ENCODE measurements at places on chromosomes 4 and X. TPM values are rescaled to one million over a fixed set of nuclear protein-coding genes. Genes with fewer than 3 reads are reported as not detected.

DNA sequence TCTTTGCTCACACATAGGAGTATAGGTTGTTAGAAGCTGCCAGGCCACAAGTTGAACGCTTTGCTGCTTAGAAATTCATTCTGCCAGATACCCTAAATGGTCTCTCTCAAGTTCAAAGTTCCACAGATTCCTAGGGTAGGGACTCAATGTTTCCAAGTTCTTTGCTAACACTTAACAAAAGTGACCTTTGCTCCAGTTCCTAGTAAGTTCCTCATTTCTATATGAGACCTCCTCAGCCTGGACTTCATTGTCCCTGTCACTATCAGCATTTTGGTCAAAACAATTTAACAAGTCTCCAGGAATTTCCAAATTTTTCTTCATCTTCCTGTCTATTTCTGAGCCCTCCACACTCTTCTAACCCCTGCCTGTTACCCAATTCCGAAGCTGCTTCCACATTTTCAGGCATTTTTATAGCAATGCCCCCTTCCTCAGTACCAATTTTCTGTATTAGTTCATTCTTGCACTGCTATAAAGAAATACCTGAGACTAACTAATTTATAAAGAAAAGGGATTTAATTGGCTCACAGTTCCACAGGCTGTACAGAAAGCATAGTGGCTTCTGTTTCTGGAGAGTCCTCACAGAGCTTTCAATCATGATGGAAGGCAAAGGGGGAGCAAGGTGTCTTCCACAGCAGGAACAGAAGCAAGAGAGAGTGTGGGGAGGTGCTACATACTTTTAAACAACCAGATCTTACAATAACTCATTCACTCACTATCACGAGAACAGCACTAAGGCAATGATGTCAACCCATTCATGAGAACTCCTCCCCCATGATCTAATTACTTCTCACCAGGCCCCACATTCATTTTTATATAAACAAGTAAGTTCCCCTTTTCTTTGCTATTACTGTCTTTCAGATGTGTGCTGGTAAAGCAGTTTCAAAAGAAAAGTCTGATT is 11.5 kb upstream of the TLR1 start:
- no peak overlapping the region for H3K27ac ChIP-seq
- no peaks in the 10 kb centered on the region for H3K4me1 ChIP-seq
- H3K36me3 ChIP-seq: no peaks in the 10 kb centered on the region

- H3K4me3 ChIP-seq: no peak overlapping the region
- H3K27me3 ChIP-seq: no peaks in the 10 kb centered on the region
- peak; percentile 31 for DNase-seq
- peaks cover 39% of the 10 kb centered on the region for H3K4me1 ChIP-seq
- no peak overlapping the region for H3K27ac ChIP-seq
Measured at GRCh38 chrX:56798866-56799758, 70.1 kb downstream of the NBDY start.

GRCh38 chrX:130330146-130330545 is 9.6 kb upstream of the SLC25A14 start:
- no peaks in the 10 kb centered on the region for H3K4me1 ChIP-seq
- H3K4me3 ChIP-seq: no peak overlapping the region
- H3K27ac ChIP-seq: no peak overlapping the region
- no peaks in the 10 kb centered on the region for H3K27me3 ChIP-seq

DNA sequence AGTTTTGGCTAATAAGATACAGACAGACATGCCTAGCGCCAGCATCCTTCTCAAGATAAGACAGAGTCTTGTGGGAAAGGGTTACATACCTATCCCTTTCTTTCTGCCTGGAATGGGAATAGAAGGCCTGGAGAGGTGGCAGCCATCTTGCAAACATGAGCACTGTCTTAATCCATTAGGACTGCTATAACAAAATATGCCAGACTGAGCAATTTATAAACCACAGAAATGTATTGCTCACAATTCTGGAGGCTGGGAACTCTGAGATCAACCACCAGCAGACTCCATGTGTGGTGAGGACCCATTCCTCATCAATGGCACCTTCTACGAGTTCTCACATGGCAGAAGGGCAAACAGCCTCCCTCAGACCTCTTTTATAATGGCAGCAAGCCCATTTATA is 26.5 kb upstream of the NEIL3 start:
- H3K27me3 ChIP-seq: no peaks in the 10 kb centered on the region
- H3K27ac ChIP-seq: no peak overlapping the region
- no peaks in the 10 kb centered on the region for H3K36me3 ChIP-seq
- no peaks in the 10 kb centered on the region for H3K4me1 ChIP-seq

GRCh38 chrX:153974003-153974725 is 1.6 kb downstream of the TMEM187 start:
- peak; percentile 33 for DNase-seq
- H3K36me3 ChIP-seq: no peaks in the 10 kb centered on the region
- H3K4me1 ChIP-seq: peaks cover 25% of the 10 kb centered on the region
- H3K27ac ChIP-seq: peak overlapping the region; percentile 99
- H3K27me3 ChIP-seq: no peaks in the 10 kb centered on the region

DNA sequence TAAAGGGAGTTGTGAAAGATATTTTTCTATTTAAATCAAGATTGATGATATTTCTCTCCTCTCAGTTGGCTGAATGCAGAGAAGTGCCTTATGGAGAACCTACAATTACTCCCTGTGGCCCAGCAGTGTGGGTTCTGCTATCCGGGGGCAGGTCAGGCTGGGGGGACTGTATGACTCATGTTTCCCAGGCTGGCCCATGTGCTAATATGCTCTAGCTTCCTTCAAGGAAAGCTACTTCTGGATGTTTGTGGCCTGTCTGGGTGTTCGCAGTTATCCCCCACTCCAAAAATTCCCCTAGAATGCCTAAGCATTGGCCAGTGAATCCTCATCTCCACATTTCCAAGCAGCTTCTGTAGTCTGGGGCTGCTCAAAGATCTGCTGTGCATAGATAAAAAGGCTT is 58.9 kb upstream of the SPP1 start:
- no peak for DNase-seq
- H3K27me3 ChIP-seq: no peaks in the 10 kb centered on the region

DNA sequence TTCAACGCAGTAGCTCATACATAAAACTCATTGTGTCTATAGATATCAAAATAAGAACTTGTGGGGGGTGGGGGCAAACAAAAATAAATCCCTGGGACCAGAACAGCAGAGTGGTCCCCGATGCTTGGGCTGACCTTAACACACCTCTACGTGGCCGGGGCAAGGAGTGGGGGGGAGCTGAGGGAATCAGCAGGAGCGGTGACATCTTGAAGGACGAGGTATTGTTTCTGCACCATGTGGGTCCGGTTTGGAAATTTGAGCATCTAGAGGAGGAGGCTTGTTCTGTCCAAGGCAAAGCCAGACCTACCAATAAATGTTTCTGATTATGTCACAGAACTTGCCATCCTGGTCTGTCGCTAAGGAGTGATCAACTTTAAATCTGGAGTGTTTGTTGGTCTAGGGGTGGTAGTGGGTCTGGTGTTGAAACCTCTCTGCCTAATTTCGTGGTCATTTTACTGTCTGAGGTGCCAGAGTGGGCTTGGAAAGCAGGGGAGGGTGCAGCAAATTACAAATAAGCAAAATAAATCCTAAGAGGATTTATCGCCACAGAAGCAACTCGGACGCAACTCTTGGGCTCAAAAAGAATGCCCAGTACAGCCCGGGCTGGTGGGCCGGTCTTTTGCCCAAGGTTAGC is 774 bp upstream of the RAPGEF2 start:
- DNase-seq: peak; percentile 35
- peak overlapping the region; percentile 99 for H3K27ac ChIP-seq
- peak overlapping the region; percentile 97 for H3K4me3 ChIP-seq
- no peaks in the 10 kb centered on the region for H3K27me3 ChIP-seq

DNA sequence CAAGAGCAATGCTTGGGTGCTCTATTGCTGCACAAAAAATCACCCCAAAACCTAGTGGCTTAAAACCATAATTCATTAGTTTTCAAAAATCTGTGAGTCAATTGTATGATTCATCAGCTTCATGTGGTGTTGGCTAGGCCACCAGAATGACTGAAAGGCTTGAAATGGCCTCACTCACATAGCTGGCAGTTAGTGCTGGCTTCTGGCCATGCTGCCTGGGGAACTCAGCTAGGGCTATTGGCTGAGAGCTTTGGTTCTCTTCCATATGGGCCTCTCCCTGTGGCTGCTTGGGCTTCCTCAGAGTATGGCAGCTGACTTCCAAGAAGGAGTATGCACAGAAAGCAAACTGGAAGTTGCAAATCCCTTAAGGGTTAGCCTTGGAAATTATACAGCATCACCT is 3.1 kb upstream of the MTMR1 start:
- no peaks in the 10 kb centered on the region for H3K27me3 ChIP-seq
- H3K4me1 ChIP-seq: peaks cover 15% of the 10 kb centered on the region
- DNase-seq: no peak
- no peak overlapping the region for H3K4me3 ChIP-seq
- no peak overlapping the region for H3K27ac ChIP-seq

DNA sequence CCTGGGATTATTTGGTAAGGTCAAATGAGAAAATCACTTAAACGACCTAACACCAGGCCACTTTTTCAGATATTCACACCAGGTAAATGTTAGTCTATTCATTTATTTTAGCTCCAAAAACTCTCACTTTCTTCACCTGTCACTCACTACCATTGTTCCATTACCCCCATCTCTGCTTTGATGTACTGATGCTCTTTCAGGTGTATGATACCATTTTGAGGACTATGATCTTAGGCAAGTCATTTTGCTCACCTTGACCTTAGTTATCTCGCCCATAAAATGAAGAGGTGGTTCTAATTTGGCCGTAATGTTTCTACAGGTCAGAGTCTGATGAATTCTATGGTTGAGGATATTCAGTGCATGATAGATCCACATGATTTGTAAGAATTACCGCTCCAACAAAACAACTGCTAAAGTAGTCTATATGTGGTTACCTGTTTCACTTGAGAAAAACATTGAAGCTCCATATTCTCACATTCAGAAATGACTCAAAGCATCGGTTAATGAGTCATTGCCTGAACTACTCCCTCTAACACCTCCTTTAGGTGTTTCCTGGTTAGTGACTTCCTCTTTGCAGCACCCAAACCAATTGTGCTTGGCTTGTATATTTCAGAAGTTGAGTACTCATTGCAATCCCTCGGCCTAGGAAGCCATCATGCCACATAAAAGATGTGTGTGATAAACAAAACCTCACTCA is 4.5 kb downstream of the DTHD1 start:
- DNase-seq: no peak
- no peak overlapping the region for H3K4me3 ChIP-seq
- no peaks in the 10 kb centered on the region for H3K36me3 ChIP-seq
- peak overlapping the region; percentile 29 for H3K27ac ChIP-seq
- H3K27me3 ChIP-seq: no peaks in the 10 kb centered on the region
- H3K4me1 ChIP-seq: no peaks in the 10 kb centered on the region

- no peak overlapping the region for H3K4me3 ChIP-seq
- no peak overlapping the region for H3K27ac ChIP-seq
- H3K27me3 ChIP-seq: no peaks in the 10 kb centered on the region
- no peaks in the 10 kb centered on the region for H3K36me3 ChIP-seq
- H3K4me1 ChIP-seq: no peaks in the 10 kb centered on the region
Measured at GRCh38 chr4:138251938-138252337, 9.8 kb upstream of the SLC7A11 start.

GRCh38 chr4:112765317-112765974 is 128.5 kb downstream of the LARP7 start:
- no peak overlapping the region for H3K27ac ChIP-seq
- no peaks in the 10 kb centered on the region for H3K36me3 ChIP-seq
- H3K4me3 ChIP-seq: no peak overlapping the region
- no peaks in the 10 kb centered on the region for H3K4me1 ChIP-seq

- H3K27me3 ChIP-seq: no peaks in the 10 kb centered on the region
- H3K27ac ChIP-seq: no peak overlapping the region
- no peak overlapping the region for H3K4me3 ChIP-seq
Measured at GRCh38 chr4:87174672-87175071, 45.7 kb downstream of the KLHL8 start.

GRCh38 chrX:3216581-3217180 is 129.8 kb downstream of the MXRA5 start:
- H3K36me3 ChIP-seq: no peaks in the 10 kb centered on the region
- no peaks in the 10 kb centered on the region for H3K4me1 ChIP-seq
- no peak for DNase-seq
- H3K4me3 ChIP-seq: no peak overlapping the region
- no peak overlapping the region for H3K27ac ChIP-seq

GRCh38 chrX:143025628-143026027 is at the start of gene SPANXN4:
TSS of gene SPANXN4 (plus strand) at chrX:143025928. CDS start at chrX:143026015, 87 bp downstream.
- H3K27me3 ChIP-seq: no peaks in the 10 kb centered on the region
- H3K4me3 ChIP-seq: no peak within 1 kb of the TSS
- no peaks in the 10 kb centered on the region for H3K4me1 ChIP-seq
- no peak within 1 kb of the TSS for H3K27ac ChIP-seq

DNA sequence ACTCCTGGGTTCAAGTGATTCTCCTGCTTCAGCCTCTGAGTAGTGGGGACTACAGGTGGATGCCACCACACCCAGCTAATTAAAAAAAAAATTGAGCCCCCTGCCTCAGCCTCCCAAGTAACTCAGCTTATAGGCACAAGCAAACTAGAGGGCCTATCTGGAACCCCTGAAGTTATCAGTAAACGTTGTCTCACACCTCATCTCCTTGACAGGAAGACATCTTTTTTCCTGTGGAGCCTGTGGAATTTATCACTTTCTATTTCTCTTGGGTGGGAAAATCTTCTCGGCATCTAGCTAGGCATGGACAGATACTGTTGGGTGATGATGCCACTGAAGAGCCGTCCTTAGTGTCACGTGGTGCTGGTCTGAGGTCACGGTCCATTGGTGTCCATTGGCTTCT is 171.3 kb downstream of the SOWAHB start:
- no peaks in the 10 kb centered on the region for H3K4me1 ChIP-seq
- DNase-seq: no peak
- H3K36me3 ChIP-seq: no peaks in the 10 kb centered on the region
- no peaks in the 10 kb centered on the region for H3K27me3 ChIP-seq

SLIT2 gene
- 14.7 TPM for total RNA-seq

UGT2B7 gene
- total RNA-seq: not detected

CASP3 gene
- 17.9 TPM for total RNA-seq

PLXNB3 gene
- 4.2 TPM for total RNA-seq

SPANXC gene
- not detected for total RNA-seq

PDGFRA gene
- 84.0 TPM for total RNA-seq

ELOVL6 gene
- total RNA-seq: 27.9 TPM

PKD2 gene
- total RNA-seq: 102 TPM

Measured in stomach (tissue), 19 donors.